ENCODE measurements at places on chromosomes 7 and 10.

- DNase-seq = no peak
Measured at GRCh38 chr10:13767676-13768178, 181.0 kb downstream of the PRPF18 start.

GRCh38 chr7:2812831-2813230 is 31.3 kb downstream of the GNA12 start:
- DNase-seq = no peak

DNA sequence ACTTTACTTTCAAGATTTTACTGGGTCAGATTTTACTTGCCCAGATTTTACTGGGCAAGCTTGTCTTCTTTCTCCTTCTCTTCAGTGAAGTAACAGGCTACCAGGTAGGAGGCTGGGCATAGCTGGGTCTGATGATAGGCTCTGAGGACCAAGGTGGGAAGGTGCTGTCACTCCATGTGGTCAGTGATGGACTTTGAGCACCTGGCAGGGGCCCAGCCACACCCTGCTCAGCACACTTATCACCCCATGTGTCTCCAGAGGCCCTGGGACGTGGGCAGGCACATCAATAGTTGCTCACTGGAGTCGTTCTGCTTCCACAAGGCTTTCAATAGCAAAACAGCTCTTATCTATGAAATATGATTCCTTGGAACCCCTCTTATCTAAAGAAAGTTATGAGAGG is 70.5 kb upstream of the GPR26 start:
- DNase-seq = no peak

DNA sequence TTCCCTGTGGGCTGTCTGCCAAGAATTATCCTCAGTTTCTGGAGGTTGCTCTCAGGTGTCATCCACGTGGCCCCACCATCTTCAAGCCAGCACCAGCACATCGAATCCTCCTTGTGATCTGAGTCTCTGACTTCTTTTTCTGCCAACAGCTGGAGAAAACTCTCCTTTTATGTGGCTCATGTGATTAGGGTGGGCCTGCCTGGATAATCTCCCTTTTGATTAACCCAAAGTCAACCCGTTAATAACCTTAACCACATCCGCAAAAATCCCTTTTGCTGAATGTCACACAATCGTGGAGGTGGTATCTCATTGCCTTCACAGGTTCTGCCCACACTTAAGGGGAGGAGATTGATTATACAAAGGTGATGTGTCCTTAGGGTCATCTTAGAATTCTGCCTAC is 73.8 kb downstream of the LRGUK start:
- DNase-seq = no peak

- peak; percentile 40 for DNase-seq
Measured at GRCh38 chr7:157009170-157009777, 1.2 kb downstream of the MNX1 start.

DNA sequence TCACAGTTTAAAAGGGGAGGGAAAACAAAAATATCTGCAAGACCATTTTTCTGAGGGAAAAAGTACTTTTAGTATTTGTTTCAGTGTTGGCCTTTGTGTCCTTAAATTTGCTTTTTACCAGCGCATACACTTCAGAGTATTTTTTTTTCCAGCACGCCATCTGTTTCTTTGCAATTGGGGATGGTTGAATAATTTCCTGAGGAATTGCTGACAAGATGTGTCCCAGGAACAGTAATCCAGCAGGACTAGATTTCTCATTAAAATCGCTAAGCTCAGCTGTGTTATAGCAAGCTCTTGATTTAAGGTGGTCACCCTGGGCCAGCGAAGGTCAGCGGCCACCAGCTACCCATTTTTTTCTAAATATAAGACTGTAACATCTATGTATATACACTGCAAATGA is 156.9 kb upstream of the RHOBTB1 start:
- no peak for DNase-seq

DNA sequence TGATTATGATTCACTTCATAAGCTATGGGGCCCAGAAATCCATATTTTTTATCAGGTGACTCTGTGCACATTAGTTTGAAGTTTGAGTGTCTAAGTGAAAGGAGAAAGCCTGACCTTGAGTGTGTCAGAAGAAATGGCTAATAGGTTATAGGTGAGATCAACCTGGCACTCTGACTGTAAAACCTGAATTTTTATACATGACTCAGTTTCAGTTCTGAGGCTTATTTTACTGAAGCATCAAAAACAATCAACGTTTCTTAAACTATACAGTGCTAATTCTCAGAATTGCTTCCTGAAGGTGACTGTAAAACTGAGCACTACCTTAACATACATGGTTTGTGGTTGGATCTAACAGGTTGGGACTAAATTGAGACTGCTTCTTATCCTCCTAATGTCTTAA is 159.4 kb upstream of the AHR start:
- DNase-seq = no peak

DNA sequence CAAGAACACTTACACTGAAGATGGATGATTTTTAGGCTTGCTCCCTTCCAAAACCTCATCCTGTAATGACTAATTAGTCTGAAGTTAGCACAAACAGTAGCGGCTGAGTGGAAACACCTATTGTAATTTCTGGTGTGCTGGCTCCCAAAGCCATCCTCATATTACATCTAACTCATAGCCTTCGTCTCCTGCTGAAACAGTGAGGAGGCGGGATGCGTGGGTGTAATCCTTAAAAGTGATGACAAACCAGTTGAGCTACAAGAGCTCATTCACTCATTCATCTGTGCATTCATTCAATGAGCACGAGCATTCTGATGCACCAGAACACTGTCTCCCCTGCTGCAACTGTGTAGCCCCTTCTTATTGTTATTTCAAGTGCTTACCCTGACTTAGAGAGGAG is 235.3 kb downstream of the CALN1 start:
- DNase-seq = no peak

- no peak for DNase-seq
Measured at GRCh38 chr10:125158601-125159485, 1.5 kb downstream of the CTBP2 start.

DNA sequence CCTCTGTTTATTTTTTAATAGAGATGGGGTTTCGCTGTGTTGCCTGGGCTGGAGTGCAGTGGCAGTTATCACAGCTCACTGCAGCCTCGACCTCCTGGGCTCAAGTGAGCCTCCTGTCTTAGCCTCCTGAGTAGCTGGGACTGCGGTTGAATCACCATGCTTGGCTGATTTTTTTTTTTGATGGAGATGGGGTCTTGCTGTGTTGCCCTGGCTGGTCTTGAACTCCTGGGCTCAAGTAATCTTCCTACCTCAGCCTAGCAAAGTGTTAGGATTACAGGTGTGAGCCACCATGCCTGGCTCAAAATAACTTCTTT is 8.1 kb downstream of the DYNC2I1 start:
- DNase-seq = no peak

- no peak for DNase-seq
Measured at GRCh38 chr7:37942934-37943610, 22.6 kb downstream of the EPDR1 start.

- DNase-seq = peak; percentile 34
Measured at GRCh38 chr7:103989785-103990767, 618 bp upstream of the RELN start.

- no peak for DNase-seq
Measured at GRCh38 chr7:113622796-113623195, 296.0 kb downstream of the PPP1R3A start.

GRCh38 chr10:53957401-53957800 is 843.6 kb downstream of the PCDH15 start:
- no peak for DNase-seq

- DNase-seq = no peak
Measured at GRCh38 chr10:123494301-123494808, 171.8 kb upstream of the GPR26 start.

GRCh38 chr10:11707624-11708350 is 34.4 kb upstream of the ECHDC3 start:
- DNase-seq = no peak

DNA sequence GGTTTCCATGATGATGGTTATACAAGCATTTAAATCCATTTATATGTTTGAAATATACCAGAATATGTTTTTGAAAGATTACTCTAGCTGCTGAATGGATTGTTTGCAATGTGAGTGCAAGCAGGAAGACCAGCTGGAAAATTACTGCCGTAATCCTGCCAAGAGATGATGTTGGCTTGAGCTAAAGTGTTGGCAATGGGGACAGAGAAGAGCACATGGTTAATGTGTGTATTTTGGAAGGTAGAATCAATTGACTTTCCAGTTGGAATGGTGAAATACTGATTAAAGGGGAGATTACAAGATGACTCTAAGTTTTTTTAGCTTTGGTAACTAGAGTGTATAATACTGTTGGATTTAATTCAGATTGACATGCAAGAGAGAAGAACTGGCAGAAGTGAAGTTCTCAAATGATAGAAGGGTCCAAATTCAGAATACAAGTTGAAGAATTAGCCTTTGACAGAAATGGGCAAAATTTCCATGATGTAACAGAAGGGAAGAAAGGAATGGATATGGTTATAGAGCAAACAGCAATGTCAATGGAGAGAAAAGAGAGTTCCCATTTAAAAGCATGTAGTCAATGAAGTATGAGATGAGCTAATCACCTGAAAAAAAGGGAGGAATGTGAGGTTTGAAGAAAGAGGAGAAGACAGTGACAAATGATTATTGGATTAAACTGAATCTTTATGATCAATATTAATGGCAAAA is 422.0 kb downstream of the CDC14C start:
- DNase-seq = no peak

DNA sequence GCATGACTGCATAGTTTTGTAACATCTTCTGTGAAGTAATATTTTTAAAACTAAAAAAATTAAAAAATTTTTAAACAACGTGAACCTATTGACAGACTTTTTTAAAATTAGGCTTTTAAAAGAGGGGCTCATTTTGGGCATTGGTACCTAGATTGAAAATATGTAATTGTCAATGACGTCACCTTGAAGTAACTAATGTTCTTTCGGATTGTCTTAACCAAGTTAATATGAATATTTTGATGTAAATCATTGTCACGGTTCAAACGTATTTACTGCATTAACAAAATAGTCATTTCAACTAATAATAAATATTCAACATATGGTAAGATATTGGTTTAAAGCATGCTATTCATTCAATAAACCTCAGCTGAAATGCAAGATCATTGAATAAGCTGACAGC is 719.8 kb downstream of the ANKRD7 start:
- DNase-seq = no peak

DNA sequence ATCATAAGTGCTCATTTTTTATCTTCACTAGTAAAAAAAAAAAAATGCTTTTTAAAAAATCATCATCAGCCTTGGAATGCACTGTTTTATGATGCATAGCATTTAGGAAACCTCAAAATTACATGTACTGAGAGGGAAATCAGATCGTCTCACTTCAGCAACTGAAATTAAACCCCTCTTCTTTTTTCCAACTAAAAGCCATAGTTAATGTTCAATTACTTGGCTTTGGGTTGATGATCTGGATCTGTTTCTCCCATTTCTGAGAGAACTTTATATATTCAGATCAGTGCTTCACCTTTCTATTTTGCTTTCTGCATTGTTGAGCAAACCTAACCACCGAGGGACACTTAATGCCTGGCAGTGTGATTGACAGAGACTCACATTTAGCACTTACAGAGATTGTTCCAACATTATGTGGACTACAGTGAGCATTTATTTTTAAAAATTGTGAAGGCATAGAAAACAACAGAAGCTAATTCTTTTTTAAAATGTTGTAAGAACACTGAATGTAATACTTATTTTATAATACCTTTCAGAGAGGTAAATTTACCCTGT is 678.4 kb downstream of the PHTF2 start:
- no peak for DNase-seq
